Inflammatory macrophage treated with lipopolysaccharide for 4 hours (primary cell): ENCODE measurements at places on chromosomes 6 and 20.
A peak's percentile ranks its signal among the peaks of the same experiment; 100 is the strongest.

DNA sequence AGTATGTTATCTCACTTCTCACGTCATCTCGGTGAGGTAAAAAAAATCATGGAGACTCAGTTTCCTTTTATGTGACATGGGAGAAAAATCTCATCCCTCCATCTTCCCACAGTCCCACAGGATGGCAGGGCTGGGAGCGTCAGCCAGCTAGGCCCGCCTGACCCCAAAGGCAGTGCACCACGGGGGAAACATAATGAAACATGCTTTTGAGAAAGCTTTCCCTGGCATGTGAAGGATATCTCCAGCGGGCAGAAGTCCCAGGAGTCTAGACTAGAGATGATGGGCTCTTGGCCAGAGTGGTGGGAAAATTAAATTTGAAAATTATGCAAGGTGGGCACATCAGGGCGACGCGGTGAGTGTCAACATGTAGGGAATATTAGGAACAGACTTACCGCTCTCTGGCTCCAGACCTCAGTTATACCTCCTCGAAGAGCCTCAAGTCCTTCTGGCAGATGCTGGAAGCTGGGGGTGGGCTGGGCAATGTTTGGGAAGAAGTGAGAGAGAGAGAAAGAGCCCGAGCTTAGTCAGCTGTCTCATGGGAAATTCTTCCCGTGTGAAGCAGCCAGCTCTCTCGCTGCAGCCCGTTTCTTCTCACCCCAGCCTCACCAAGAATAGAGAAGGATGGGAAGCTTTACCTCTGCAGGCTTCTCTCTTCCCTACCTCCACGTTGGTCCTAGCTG, 52.3 kb downstream of the MOCS1 start:
- no peak for DNase-seq

- no peak for DNase-seq
Observed at GRCh38 chr6:122859676-122860075, 70.6 kb downstream of the SMPDL3A start.

- no peak for DNase-seq
Observed at GRCh38 chr6:76416821-76417605, 344.6 kb upstream of the IMPG1 start.

DNA sequence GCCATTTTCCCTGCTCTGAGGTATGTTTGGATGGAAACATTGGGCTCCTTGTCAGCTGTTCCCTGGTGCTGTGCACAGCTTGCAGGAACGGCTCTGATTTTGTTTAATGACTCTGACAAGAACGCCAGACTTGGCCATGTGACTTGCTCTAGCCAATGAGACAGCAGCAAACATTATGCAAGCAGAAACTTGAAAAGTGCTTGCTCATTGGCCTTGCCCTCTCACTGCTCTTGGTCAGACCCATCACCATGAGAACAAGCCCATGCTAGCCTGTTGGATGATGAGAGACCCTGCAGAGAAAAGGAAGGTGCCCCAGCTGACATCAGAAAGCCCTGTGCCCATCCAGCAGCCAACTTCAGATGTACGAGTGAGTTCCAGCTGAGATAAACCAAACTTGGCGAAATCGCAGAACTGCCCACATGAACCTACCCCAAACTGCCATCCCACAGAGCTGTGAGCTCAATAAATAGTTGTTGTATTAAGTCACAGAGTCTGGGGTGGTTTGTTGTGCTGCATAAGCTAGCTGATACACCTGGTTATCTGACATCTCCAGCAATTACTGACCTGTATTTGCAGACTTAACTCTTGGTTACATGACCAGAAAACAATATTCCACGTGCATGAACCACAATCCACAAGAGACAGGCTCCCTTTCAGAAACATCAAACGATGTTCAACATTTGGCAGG, 96.9 kb downstream of the JPH2 start:
- DNase-seq, result peak; percentile 45

DNA sequence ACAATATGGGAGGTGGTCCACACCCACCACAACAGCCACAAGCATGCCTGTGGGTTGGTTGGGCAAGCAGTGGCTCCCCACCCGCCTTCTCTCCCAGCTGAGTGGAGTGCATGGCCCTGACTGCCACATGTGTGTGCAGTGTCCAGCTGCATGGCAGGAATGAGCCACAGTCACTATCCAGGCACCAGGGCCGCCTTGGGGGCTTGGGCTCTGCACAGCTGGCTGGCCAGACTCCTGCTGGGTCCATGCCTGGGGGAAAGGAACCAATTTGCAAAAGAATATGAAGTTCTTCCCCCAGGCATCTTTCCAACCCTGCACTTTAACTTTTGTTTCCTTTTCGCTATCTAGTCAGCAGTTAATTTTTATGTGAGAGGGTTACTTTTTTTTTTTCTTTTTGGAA, 11.6 kb upstream of the ASCC3 start:
- DNase-seq, result no peak

GRCh38 chr6:170108890-170109587, 181.8 kb downstream of the DLL1 start:
- no peak for DNase-seq

DNA sequence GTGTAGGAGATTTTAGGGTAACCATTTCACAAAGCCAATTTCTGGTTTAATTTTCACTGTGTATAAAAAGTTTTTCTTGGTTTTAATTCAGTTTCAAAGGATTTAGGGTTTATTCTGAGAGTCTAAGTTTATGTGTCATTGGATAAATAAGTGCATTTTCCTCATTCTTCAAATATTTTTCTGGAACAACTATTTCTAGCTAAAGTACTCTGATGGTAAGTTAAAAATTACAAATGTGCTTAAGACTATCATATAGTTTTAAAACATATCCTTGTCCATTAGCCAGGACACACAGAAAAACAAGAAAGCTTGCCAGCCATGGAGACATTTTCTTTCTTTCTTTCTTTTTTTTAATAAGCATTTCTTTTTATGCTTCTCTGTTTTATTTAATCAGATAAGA, 333.0 kb downstream of the RFPL4B start:
- DNase-seq, result no peak

GRCh38 chr20:47051936-47052526, 157.4 kb downstream of the EYA2 start:
- DNase-seq, result no peak

GRCh38 chr6:112910256-112910655, 563.1 kb downstream of the RFPL4B start:
- DNase-seq, result no peak

DNA sequence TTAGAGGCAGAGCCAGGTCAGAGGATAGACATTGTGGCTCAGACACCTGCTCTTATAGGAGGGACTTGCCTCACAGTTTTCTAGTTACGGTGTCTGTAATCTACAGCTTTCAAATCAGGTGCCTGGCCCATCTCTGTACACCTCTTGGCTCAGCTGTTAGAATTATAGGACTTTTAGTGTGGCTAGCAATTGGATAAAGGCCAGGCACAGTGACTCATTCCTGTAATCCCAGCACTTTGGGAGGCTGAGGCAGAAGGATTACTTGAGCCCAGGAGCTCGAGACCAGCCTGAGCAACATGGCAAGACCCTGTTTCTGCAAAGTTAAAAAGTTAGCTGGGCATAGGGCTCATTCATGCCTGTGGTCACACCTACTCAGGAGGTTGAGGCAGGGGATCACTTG, 20.0 kb downstream of the BRPF3 start:
- no peak for DNase-seq

- peak; percentile 6 for DNase-seq
Observed at GRCh38 chr6:22363714-22364239, 66.9 kb upstream of the PRL start.

DNA sequence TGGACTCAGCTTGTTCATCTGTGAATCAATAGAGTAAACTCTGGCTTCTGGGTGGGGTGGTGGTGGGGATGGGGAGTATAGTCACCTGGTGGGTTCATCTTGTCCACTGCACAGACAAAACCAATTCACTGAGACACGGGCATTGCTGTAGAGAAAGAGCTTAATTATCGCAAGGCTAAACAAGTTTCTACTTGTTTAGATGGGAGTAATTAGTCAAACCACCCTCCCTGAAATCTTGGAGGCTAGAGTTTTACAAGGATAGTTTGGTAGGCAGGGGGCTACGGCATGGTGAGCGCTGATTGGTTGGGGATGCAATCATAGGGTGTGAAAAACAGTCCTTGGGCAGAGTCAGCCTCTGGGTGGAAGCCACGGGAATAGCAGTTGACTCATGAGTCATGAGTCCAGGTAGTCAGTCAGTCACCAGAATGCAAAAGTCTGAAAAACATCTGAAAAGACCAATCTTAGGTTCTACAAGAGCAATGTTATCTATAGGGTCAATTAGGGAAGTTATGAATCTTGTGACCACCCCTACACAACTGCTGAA, 77.8 kb downstream of the STMND1 start:
- DNase-seq, result no peak

DNA sequence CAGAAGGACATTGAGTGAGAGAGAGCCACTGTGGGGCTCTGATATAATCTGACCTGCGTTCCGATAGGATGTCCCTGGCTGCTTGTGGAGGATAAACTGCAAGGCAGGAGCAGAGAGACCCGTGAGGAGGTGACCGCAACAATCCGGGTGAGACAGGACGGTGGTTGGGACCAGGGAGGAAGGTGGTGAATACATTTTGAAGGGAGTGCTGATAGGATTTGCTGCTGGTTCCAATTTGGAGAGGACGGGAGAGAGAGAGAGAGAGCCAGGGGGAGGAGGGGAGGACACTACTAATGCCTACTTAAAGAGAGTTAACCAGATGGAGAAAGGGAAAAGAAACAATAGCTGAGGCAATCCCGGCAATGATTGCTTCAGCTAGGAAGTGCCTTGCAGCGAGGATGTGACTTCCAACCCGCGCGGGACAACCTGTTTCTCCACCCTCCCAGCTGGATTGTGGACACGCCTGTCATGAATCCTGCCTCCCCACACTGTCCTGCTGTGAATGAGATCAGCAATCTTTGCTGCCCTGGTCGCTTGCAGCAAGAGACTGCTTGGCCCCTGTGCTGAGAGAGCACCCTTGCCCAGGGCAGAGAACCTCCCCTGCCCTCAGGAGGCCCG, 199.0 kb upstream of the KCNG1 start:
- DNase-seq, result peak; percentile 56

DNA sequence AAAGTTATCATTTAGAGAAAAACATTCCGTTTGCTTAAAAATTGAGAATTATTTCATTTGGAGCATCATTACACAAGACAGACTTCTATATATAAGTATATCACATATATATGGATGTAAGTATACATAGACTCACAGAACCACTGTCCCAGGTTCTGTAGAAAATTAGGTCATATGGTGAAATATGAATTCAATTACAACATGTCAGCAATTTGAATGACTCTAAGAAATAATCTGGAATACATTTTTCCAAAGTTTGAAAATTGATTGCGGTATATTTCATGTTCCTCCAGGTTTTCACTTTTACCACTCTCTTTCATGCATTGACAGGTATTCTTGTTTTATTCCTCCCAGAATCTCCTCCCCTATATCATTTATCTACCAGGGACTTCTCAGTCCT, 892.3 kb downstream of the PHF3 start:
- no peak for DNase-seq

DNA sequence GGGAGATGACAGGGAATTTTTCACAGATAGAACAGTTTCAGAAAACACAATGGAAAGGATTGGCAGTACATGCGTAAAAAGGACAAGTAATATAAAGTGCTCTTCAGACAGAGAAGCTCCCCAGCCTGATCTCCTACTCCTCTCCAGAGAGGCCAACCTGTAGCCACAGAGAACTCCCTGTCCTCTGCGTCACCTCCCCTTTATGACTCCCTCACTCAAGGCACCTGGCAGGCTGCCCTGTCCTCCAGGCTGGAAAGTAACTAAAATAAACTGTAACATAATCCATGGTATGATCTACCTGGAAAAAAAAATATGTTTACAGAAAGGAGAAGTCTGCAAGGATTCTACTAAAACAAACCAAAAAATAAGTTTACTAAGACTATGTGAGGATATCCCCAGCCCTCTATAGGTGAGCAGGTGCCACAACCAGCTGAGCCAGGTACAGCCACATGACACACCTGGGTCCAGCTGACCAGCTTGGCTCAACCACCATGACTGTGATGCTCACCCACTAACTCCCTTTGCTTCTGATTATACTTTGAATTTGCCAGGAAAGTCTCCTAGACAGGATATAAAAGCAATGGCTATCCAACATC, 29.2 kb downstream of the MBOAT1 start:
- no peak for DNase-seq

DNA sequence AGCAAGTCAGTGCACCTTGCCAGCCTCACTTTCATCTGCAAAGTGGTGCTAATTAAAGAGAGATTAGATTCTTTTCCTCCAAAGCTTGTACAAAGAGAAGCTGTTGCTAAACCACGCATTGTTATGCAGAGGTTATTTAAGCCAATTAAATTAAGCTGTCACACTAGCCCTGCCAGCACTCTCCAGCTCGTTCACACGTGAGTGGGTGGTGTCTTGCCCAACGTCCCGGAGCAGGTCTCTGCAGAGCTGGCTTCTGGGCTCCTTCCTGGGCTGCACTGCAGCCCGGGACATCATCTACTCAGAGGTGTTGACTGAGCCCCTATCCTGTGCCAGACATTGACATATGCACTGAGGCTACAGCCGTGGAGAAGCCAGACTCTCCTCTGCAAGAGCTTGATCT, 401.6 kb upstream of the SULF2 start:
- no peak for DNase-seq

DNA sequence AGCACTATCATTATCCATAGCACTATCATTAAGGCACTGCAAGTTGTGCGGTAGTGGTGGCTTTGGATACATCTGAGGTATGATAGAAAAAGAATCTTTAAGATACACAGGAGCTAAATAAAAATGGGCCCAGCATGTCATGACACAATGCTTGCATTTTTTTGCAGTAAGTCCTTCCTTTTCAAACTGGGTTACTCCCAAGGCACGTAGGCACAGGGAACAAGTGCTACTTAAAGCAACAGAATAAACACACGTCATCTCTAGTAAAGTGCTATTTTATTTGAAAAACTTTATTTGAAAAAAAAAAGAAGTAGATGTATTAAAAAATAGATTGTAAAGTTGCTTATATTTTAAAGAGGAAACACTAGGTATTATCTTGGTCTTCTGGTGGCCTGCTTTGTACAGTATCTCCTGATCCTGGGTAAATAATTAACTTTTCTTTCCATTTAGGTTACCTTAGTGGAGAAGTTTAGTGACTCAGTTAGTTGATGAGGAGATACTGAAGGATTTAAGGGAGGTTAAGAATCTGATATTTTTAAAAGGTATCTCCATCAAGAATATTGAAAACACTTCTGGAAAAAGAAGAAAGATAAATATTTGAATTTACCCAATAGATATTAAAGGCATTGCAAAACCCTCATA, 129.6 kb downstream of the EDN1 start:
- DNase-seq, result no peak

- DNase-seq, result no peak
Observed at GRCh38 chr6:73513496-73513854, 7.4 kb downstream of the EEF1A1 start.

DNA sequence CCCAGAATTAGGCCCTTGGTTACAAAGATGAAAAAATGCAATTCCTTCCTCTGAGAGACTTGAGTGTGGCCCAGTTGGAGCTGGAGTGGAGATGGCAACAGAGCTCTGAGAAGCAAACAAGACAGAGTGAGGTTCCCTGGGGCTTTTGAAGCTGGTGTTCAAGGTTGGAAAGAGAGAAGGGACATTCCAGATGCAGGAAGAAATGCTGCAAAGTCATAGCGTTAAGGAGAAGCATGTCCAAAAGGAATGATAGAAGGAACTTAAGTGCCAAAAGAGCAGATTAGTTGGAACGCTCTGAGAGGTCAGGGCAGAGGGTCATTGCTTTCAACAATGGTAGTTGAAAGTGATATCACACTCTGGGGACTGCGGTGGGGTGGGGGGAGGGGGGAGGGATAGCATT, 251.8 kb downstream of the TBC1D7 start:
- DNase-seq, result no peak
